Glomerular endothelial cell (primary cell): ENCODE measurements at places on chromosomes 12 and 14. TPM values are rescaled to one million over a fixed set of nuclear protein-coding genes. Genes with fewer than 3 reads are reported as not detected.

DNA sequence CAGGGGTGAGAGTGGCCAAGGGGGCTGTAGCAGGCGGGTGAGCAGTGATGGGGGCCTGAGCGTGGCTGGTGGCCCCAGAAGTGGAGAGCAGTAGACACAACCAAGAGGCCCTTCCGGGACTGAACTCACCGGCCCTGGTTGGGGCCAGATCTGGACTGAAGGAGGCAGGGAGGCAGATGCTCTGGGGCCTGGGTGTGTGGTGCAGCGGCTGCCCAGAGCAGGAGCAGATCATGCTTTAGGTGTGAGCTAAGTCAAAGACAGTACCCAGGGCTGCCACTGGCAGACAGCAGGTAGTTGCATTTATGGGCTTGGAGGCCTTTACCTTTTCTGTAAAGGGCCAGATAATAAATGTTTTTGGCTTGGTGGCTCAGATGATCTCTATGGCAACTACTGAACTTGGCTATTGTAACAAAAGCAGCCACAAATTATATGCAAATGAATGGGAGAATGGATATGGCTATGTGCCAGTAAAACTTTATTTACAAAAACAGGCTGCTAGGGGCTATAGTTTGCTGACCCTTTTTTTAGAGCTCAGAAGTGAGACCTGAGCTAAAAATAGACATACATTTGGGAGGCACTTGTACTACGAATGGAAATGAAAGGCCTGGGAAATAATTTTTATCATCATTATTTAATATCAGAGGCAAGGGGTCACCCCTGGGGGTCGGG lies 25.6 kb downstream of the SETD1B start:
- DNase-seq: no peak

- DNase-seq: no peak
These were observed 227.4 kb upstream of the PWP1 start for GRCh38 chr12:107458163-107458562.

DNA sequence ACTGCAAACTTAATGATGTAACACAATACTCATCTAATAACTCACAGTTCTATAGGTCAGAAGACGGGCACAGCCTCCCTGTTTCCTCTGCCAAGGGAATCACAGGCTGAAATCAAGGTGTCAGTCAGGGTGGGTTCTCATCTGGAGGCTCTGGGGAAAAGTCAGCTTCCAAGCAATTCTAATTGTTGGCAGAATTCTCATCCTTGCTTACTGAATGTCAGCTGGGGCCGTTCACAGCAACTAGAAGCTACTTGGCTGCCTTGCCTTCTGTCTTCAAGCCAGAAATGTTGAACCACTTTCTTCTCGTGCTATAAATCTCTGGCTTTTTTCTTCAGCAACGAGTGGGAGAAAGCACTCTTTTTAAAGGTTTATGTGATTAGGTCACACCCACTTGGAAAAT lies 80.1 kb upstream of the PDZRN4 start:
- no peak for DNase-seq

DNA sequence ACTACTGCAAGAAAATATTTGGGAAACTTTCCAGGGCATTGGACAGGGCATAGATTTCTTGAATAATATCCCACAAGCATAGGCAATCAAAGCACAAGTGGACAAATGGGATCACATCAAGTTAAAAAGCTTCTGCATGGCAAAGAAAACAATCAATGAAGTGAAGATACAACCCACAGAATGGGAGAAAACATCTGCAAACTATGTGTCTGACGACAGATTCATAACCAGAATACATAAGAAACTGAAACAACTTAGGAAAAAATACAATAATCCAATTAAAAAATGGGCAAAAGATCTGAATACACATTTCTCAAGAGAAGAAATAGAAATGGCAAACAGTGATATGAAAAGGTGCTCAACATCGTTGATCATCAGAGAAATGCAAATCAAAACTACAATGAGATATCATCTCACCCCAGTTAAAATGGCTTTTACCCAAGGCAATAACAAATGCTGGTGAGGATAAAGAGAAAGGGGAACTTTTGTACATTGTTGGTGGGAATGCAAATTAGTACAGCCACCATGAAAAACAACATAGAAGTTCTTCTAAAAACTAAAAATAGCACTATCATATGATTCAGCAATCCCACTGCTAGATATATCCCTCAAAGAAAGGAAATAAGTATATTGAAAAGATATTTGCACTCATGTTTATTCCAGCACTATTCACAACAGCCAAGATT lies 33.8 kb upstream of the ATP2B1 start:
- no peak for DNase-seq

- no peak for DNase-seq
These were observed 46.2 kb downstream of the DPF3 start for GRCh38 chr14:72847721-72848120.

- peak; percentile 54 for DNase-seq
These were observed 11.2 kb downstream of the MAP4K5 start for GRCh38 chr14:50520947-50521815.

GRCh38 chr12:77816196-77816595 lies 14.5 kb upstream of the NAV3 start:
- DNase-seq: no peak

DNA sequence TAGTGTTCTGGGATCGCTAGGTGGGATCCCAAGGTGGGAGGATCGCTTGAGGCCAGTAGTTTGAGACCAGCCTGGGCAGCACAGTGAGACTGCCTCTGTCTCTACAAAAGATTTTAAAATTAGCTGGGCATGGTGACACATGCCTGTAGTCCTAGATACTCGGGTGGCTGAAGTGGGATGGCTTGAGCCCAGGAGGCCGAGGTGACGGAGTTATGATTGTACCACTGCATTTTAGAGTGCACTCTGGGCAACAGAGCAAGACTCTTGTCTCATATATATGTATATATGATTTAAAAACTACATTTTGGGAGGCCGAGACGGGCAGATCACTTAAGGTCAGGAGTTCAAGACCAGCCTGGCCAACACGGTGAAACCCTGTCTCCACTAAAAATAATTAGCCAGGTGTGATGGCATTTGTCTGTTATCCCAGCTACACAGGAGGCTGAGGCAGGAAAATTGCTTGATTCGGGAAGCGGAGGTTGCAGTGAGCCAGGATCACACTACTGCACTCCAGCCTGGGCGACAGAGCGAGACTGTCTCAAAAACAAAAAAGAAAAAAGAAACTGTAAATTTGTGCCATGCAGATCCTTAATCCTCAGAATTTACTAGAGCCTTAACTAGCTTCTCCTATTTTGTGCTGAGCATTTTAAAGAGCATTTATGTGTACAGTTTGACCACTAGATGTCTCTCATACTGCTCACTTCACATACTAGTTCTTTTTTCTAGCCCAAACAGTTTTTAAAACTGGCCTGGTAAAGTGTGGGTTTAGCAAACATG lies 114.8 kb downstream of the MON2 start:
- DNase-seq: peak; percentile 63

GRCh38 chr12:79690638-79691510 lies at the start of gene PAWR:
TSS of gene PAWR (minus strand) at chr12:79690964. CDS start at chr12:79690244, 720 bp downstream.
- no peak for DNase-seq

- no peak for DNase-seq
These were observed 6.9 kb upstream of the NUDT14 start for GRCh38 chr14:105187935-105188524.

- no peak for DNase-seq
These were observed 1.0 kb downstream of the NCOR2 start for GRCh38 chr12:124566161-124566996.

GRCh38 chr12:168763-169525 lies 45.0 kb downstream of the SLC6A12 start:
- no peak for DNase-seq

DNA sequence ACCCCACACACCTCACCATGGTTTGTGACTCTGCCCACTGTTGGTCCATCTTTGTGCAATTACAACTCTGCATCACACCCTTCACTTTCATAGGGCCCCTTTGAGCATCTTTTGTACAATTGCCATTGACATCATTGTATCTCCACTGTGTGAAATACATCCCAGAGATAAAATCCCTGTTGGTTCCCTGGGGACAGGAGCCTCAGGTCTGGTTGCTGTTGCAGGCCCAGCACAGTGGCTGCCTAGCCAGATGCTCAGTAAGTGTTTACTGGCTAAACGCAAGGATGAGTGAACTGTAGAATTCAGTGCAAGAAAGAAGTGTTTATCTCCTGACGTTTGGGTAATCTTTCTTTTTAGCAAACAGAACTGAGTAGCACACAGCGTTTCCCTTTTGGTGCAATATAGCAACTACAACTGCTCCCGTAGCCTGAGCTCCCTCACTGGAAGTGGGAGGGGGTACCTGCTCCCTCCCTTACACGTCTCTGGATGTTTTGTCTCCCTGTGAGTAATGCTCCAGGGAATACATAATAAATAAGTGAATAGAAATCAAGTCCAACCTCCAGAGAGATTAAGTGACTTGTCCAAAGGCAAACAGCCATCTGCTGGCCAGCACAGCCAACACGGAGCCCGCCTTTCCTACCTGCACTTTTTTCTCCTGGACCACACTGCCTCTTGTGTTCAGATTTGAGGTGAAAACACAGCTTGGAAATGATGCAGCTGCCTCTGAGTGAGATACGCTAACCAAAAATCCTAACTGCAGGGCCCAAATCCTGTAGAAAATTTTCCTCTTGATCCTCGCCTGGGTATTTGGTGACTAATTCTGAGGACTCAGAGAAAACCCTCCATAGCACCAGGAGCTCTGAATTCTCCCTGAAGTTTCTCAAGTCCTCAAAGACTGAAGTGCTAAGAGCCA lies 27.4 kb downstream of the GALNT16 start:
- DNase-seq: no peak

- DNase-seq: no peak
These were observed 52.7 kb upstream of the NR2C1 start for GRCh38 chr12:95126076-95126475.

DNA sequence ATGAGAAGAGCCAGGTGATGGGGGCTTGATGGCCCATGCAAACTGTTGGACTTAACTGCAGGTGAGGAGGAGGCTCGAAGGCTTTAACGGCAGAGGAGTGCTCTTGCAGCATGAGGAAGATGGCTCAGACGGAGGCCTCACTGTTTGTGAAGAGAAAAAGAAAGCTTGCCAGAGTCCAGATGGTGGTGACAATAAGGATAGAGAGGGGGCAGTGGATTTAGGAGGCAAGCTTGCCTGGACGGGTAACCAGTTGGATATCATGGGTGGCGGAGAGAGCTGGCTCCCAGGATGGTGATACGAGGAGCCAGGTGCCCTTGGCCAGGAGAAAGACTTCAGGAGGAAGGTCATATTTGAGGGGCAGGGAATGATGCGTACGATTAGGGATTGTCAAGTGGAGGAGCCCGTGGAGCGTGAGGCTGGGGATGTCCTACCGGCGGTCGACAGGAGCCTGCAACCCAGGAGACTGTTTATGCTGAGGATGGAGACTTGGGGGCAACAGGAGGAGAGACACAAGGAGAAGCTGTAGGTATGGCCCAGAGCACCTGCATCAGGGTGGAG lies 71.8 kb downstream of the CACNA1C start:
- no peak for DNase-seq

DNA sequence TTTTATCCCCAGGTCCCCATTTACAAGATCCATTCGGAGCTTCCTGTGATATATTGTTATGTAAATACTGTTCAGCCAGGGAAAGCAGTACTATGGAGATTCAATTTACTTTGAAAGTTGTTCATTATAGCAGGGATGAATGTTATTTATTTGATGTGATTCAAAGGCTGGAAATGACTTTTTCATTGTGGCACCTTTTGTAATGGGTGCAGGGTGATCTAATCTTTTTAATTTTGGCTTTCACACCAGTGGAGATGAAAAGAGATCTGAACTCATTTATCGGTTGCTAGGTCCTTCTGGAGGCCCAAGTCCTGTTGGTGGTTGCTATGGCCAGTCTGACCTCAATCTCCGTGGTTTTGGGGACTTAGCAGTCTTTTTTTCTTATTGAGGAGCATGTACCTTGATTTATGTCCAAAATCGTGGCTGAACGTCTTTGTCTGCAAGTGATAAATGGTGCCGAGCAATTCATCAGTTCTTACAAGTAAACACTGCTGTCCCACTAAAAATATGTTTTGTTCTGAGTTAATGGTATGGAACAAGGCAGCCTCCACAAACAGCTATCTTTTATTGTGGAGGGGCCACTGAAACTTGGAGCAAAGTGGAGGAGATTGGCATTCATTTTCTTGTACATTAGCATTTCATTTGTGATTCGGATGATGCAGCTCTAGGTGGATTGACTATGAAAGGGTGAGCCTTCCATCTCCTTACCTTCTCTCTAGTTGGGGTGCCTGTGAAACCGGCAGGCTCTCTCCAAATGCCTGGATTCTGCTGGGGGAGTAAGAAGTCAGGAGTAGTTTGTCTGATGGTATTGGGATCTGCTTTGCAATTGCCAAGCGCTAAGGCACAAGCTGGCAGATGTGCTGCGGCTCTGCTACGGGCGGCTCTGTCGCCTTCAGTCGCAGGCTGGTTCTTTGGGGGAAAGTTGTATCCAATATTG lies 2.0 kb downstream of the RMST start:
- DNase-seq: no peak

- DNase-seq: peak; percentile 63
These were observed 30.2 kb downstream of the MSRB3 start for GRCh38 chr12:65308601-65309071.

DNA sequence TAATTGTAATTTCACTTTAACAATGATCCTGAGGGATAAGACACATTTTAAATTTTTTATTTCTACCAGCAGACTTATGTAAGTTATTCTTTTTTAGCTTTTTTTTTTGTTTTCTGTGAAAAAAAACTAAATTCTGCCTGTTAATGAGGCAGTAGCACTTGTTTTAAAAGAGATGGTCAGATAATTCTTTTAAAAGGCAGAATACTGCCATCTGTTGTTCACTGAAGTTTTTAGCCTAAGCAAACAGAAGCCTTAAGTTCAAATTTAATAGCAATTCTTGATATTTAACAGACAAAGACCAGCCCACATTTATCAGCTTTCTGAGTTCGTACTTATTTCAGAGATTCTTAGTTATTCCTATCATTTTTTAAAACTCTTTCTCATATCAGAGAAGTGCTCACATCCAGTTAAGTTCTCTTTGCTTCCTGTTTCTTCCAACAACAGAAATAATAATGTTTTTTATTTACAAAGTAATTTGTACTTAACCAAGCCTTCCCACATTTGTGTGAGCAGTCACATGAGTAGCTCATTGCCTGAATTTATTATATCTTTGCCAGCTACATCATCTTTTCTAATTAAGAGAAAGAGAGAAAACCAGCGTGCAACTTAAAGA lies 93.4 kb upstream of the SLCO1C1 start:
- DNase-seq: no peak

- no peak for DNase-seq
These were observed 252.3 kb downstream of the KTN1 start for GRCh38 chr14:55832122-55832911.

GRCh38 chr12:18998343-18999261 lies 130.9 kb upstream of the PLEKHA5 start:
- DNase-seq: no peak

Gene GARIN6
- total RNA-seq: not detected in 2 replicates

Gene SERPINA9
- total RNA-seq: not detected in 2 replicates

Gene KRT74
- not detected in 2 replicates for total RNA-seq

Gene NTF3
- total RNA-seq: 0.39 TPM in 1 of 2 replicates, not detected in the other

Gene TC2N
- 0.29 and 0.53 TPM in 2 replicates for total RNA-seq

Gene AKAP5
- total RNA-seq: 0.48 and 0.76 TPM in 2 replicates

Gene MYF6
- total RNA-seq: not detected in 2 replicates

Gene RHEBL1
- 1.7 and 2.3 TPM in 2 replicates for total RNA-seq

Gene CCDC38
- 0.24 TPM in 1 of 2 replicates, not detected in the other for total RNA-seq

Gene ACSS3
- 0.10 and 7.7 TPM in 2 replicates for total RNA-seq

Gene ADAM21
- total RNA-seq: 0.12 and 0.19 TPM in 2 replicates

Gene MYF5
- not detected in 2 replicates for total RNA-seq
